Stimulated activated naive CD4-positive, alpha-beta T cell (primary cell): ENCODE measurements at places on chromosomes 6 and 20.
A peak's percentile ranks its signal among the peaks of the same experiment; 100 is the strongest.

- no peak for DNase-seq
Observed at GRCh38 chr6:143283887-143284645, 166.4 kb downstream of the ADAT2 start.

GRCh38 chr6:90008189-90008907 is 114.1 kb downstream of the GJA10 start:
- no peak for DNase-seq

GRCh38 chr6:2909718-2910117 is 6.6 kb upstream of the SERPINB9 start:
- no peak for DNase-seq

GRCh38 chr20:11063444-11063843 is 389.6 kb upstream of the JAG1 start:
- DNase-seq, result no peak

DNA sequence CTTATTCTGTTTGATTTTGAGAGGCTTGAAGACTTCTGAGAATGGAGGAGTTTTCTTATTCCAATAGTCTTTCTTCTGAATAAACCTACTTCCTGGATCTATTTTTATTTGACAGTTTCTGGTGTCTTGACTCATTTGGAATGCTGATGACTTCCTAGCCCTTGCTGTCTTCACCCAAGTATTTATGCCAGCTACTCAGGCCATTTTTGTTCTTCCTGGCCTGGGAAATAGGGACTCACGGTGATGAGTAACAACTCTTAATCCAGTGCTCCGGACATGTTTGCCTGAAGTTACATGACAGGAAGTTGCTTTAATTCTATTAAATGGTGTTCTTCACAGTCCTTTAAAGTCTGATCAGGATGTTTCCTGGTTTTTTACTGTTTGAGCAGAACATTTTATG is 272.1 kb upstream of the EYS start:
- DNase-seq, result no peak

- DNase-seq, result no peak
Observed at GRCh38 chr6:156943816-156944215, 166.6 kb downstream of the ARID1B start.

- no peak for DNase-seq
Observed at GRCh38 chr6:54981647-54982046, 135.1 kb downstream of the FAM83B start.

GRCh38 chr6:105981002-105981887 is 104.9 kb upstream of the PRDM1 start:
- DNase-seq, result no peak

- DNase-seq, result no peak
Observed at GRCh38 chr20:57476641-57477461, 48.1 kb downstream of the CTCFL start.

DNA sequence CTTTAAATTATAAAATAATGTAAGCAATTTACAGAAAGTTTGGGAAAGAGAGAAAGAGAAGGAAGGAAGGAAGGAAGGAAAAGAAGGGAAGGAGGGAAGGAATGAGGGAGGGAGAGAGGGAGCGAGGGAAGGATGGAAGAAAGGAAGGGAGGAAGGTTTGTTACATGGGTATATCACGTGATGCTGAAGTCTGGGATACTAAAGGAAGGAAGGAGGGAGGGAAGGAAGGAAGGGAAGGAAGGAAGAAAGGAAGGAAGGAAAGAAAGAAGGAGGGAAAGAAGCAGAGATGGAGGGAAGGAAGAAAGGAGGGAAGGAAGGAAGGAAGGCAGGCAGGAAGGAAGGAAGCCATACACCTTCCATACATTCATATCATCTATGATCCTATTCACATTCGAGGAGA is 48.9 kb upstream of the GCM1 start:
- no peak for DNase-seq

GRCh38 chr6:148745926-148746325 is 904 bp upstream of the UST start:
- DNase-seq, result no peak

DNA sequence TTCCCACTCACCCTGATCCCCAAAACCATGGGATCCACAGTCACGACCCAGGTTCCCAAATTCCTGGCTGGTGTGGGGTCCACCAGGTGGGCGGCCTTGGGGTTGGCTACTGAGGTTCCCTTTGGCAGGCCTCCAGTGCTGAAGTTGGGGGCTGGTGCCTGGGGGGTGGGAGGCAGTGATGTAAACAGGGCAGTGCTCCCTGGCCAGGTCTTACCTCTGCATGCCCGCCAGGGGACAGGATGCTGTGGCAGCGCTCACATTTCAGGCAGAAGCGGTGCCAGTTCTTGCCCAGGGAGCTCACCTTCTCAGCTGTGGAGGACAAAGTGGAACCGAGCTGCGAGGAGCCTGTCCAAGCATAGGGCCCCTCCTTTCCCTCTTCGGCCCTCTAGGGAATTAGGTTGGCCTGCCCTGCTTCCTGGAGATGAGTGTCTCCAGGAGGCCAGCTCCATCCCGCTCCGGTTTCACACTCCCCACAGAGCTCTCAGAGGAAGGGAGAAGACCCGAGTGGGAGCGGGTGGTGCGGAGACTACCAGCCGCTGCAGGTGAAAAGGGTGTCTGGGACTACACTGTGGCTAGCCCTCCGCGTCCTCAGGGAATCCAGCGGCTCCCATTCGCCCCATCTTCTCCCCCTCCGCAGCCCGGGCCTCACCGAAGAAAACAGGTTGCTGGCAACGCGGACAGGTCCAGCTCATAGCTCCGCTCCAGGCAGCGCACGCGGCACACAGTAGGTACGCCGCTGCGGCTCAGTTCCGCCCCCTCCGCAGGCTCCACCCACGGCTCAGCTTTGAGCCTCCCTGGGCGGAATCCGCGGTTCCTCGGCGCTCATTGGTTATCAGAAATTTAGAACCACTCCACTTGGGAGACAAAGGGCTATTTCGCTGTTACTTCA is at the start of gene CRIP3:
CRIP3 (minus strand) TSS at position 726 of the 889 bp plus-strand sequence; CDS start at position 692, 34 bp downstream.
- peak; percentile 18 for DNase-seq

GRCh38 chr6:38316099-38316868 is 323.4 kb downstream of the BTBD9 start:
- no peak for DNase-seq

- DNase-seq, result no peak
Observed at GRCh38 chr6:158793432-158793831, 25.7 kb downstream of the EZR start.

- no peak for DNase-seq
Observed at GRCh38 chr6:48667797-48668196, 556.8 kb upstream of the PTCHD4 start.

DNA sequence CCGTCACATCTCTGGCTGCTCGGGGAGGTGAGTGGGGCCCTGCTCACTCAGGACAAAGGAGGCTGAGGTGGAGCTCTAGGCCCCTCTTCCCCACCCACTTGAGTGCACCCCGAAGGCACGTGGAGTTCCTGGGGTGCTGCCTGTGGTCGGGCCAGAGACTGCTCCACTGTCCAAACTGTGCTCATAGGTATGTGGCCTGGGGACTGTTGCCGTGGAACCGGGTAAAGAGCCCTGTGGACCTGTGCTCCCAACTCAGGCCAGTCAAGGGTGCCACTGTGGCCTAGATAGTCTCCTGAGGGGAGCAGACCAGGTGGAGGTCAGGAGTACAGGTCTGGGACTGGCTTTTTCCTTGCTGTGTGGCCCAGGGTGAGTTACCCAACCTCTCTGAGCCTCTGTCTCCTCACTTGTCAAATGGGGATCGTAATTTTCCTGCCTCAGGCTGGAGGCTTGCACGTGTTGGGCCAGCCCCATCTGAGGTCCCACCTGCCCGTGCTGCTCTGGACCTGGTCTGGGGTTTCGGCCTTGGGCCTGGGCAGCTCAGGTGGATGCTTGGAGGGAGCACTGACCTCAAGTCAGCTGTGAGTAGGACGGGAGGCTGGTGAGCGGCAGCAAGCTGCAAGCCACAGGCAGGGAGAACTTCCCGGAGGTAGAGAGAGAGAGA is 12.4 kb upstream of the NPBWR2 start:
- no peak for DNase-seq

- no peak for DNase-seq
Observed at GRCh38 chr6:39657355-39658135, 67.7 kb downstream of the KIF6 start.

DNA sequence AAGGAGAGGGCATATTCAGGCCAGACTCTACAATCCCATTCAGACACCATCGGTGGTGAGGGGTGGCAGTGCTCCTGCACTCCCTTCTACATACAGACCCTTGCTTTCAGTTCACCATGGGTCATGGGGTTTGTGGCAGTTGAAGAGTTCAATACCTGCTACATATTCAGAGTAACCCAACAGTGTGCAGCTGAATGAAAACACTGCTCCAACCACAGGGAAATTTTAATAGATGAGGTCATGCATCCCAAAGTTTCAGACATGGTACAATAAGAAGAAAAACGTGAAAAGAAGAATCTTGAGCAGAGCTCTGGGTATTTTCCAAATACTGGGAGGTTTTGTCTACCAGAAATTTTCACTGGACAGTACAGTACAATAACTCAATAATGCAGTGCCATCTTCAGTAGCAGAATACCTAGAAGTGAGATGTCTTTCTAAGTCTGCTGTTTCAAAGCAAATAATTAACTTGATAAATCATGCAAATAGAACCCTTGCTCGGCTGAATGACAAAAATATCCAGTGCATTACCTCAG is 162.1 kb downstream of the PTPRK start:
- no peak for DNase-seq

DNA sequence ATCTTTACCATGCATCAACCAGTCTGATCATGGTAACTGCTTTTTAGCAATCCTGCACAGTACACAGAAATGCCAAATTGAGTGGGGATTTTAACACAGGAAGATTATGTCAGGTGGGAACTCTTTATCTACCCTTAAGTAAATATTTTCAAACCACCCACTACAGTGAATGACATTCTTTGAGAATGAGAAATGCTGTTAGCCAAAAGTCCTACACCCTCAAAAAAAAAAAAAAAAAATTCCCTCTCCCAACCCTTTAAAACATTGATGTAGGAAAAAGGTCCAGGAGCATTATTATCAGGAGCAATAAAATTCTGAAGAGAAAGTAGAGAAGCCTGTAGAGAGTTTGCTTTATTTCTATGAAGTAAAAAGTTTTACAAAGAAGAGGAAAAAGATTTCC is 307.2 kb upstream of the THEMIS start:
- DNase-seq, result no peak

GRCh38 chr20:47362361-47363219 is 6.1 kb upstream of the ZMYND8 start:
- DNase-seq, result peak; percentile 15

DNA sequence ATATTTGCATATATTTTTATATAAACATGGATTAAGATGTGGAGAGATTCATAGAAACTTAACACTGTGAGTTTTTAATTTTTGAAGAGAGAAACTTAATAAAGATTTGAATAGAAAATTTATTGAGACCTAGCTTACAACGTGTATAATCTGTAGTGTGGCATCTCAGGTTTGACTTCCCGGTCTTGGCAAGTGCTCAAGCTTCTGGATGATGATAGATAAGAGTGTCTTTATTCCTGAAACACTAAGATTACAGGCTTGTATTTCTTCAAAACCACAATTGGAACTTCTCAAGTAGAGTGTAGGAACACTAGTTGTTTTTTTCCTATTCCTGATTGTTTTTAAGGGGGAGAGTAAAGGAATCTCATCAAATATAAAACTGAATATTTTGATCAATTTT is 64.6 kb upstream of the NOTCH4 start:
- no peak for DNase-seq

- DNase-seq, result no peak
Observed at GRCh38 chr6:81788748-81789147, 36.3 kb upstream of the TENT5A start.

DNA sequence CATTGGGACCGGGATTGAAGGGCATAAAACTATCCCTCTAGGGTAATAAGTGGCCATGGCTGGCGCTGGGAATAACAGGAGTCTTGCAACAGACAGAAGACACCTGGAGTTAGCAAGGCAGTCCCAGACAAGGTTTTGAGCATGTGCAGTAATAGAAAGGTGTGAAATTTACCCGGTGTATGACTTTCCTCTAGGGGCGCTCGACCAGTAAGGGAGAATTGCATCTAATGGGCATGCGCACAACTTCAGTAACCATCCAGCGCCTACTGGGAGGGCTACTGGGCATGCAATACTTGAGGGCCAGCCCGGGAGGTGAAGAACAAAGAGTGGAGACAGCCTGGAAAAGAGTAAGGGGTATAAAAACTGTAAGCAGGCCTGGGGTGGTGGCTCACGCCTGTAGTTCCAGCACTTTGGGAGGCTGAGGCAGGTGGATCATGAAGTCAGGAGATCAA is 32.7 kb downstream of the SERPINB6 start:
- DNase-seq, result no peak
